ENCODE measurements at places on chromosomes 4 and X.

GRCh38 chr4:102586002-102586643, 85.0 kb downstream of the NFKB1 start:
- DNase-seq: no peak

DNA sequence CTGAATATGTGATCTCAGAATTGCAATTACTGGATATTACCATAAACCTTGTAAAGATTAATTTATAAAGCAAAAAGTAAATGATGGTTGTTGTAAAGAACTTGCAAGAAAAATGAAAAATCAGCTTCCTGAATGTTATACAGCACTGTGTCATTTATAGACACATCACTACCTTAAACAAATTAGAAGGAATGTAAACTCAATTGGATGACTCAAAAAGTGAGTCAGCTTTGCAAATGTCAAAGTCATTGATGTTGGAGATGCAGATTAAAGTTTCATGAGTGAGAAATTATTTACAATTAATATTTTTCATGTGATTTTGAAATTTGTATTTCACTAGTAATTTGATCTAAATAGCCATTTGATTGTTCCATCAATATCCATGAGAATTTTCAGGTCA, 193.2 kb downstream of the RAPGEF2 start:
- no peak for DNase-seq

- no peak for DNase-seq
These were observed 113.6 kb upstream of the CBLL2 start for GRCh38 chrX:22159071-22159470.

- no peak for DNase-seq
These were observed 138.1 kb downstream of the MID1 start for GRCh38 chrX:10482261-10482660.

- DNase-seq: no peak
These were observed 195.4 kb upstream of the PGRMC2 start for GRCh38 chr4:128483041-128483440.

DNA sequence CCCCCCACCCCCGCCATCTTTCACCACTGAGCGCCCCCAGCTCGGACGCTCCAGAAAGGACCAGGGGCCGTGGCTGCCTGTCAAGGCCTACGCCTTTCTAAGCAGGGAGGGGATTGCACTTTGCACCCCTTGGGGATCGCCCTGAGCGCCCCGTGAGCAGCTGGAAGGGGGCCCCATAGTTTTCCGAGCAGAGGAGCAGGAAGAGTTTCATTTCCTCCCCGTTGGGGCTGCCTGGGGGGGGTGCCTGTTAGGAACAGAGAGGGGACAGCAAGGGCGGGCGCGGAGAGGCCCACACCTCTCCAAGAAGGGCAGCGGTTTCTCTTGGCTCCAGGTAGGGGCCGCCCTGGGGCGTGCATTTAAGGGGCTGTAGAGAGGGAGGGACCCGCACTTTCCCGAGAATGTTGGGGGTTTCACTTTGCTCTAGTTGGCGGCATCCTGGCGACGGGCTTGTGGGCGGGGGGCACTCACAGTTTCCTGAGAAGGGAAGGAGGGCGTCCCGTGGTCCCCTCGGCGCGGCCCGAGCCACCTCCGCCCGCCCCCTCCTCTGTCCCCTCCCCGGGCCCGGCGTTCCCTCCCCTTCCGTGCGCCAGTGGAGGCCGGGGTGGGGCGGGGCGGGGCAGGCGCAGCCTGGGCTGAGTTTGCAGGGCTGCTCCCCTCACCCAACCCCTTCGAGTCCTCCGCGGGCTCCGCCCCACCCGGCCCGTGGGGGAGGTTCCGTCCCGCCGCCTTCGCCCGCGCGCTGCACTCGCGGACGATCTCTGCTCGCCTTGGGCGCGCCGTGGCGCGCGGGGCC, 82.3 kb upstream of the CD99 start:
- DNase-seq: peak; percentile 87

DNA sequence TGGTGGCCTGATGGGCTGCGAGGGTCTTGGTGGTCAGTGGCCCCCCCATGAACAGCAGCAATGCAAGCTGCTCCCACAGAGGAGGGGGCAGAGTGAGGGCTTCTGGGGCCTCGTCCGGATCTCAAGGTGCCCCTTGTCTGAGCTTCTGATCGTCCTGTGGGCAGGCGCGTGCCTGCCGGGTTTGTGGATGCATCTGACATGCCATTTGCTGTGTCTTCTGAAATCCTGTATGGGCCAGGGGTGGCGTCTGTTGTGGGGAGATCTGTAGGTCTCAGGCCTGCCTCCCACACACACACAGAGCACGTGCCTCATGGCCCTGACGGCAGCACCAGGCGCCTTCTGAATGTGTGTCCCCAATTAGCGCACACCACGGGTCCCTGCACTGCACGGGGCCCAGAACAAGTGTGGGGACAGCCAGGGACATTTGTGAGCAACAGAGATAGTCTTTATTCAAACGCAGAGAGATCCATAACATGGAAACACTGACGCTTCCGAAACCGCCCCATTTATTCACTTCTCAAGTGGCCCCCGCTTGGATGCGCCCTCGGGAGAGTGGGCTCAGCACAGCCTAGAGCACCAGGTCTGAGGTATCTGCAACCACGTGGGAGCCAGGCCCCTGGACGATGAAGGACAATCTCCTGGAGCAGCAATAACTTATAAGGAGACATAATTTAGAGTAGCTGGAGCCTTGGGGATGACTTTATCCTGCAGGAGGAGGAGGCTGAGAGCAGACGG, 5.7 kb downstream of the SPON2 start:
- DNase-seq: no peak

- no peak for DNase-seq
These were observed 345.8 kb upstream of the PPARGC1A start for GRCh38 chr4:24235618-24236017.

DNA sequence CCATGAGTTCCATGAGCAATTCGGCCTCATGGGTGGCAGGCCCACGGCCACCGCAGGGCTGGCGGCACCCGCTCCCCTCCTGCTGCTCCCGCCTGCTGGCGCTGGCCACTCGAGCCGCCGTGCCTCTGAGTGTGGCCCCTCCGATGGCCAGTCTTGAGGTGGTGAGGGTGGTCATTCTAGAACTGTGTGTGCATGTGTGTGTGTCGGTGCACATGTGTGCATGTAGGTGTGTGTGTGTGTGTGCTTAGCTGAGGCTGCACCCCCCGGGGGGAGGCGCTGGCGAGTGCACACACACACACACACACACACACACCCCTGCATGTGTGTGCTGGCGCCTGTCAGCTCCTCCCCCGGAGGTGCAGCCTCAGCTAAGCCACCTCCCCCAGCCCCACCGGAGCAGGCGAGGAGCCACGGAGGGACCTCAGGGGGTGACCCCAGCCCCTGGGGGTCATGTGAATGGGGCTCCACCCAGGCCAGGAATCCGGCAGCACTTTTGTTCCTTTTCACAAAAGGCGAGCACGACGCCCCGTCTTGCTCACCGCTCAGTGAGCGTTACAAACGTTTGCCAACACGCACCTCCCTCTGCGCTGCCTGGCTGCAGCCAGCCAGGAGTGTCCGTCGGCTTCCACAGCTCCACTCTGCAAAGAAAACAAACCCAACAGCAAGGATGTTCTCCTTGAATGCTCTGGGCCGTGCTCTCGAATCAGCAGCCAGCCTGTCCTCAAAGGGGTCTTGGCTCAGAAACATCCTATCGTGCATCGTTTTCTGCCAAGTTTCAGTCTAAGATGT, 29.9 kb downstream of the FGFRL1 start:
- DNase-seq: no peak

DNA sequence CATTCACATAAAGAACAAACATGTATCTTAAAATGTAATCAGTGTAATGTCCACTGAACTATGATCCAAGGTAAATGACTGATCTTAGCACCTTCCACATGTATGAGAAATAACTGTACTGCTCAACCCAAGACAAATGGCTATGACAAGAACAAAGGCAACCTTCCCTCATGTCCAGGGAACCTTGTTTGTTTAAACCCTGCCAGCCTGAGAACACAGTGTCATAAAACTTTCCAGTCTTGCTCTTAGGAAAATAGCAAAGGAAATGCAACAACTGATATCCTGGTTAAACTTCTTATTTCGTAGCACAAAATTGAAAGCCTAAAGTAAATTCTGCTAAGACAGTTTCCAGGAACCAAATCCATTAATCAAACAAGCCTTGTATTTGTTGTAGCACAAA, 494.3 kb downstream of the IL15 start:
- no peak for DNase-seq

DNA sequence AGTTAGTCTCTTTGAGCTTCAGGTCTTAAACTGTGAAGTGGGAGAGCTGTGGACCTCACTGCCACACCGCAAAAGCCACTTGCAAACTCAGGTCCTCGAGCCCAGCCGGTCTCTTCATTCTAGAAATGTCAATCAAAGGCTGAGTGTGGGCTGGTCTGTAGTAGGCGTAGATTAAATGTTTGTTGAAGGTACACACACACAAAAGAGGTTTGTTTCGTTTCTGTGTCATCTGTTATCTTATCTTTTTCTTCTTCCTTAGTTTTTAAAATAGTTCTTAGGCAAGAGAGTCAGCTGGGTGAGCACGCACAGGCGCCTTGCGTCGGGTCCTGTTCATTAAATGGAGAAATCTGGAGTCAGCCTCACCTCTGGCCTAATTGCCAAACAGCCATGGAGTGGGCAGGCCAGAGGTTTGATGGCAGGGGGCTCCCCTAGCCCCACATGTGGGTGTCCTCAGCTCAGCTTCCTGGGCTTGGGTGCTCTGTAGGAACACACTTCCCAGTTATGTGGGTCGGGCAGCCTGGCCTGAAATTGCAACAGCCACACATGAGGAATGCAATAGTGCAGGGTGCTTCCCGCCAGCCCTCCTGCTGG, 836 bp upstream of the PSAPL1 start:
- DNase-seq: no peak

- DNase-seq: no peak
These were observed 5.4 kb downstream of the CPE start for GRCh38 chr4:165384186-165384585.

DNA sequence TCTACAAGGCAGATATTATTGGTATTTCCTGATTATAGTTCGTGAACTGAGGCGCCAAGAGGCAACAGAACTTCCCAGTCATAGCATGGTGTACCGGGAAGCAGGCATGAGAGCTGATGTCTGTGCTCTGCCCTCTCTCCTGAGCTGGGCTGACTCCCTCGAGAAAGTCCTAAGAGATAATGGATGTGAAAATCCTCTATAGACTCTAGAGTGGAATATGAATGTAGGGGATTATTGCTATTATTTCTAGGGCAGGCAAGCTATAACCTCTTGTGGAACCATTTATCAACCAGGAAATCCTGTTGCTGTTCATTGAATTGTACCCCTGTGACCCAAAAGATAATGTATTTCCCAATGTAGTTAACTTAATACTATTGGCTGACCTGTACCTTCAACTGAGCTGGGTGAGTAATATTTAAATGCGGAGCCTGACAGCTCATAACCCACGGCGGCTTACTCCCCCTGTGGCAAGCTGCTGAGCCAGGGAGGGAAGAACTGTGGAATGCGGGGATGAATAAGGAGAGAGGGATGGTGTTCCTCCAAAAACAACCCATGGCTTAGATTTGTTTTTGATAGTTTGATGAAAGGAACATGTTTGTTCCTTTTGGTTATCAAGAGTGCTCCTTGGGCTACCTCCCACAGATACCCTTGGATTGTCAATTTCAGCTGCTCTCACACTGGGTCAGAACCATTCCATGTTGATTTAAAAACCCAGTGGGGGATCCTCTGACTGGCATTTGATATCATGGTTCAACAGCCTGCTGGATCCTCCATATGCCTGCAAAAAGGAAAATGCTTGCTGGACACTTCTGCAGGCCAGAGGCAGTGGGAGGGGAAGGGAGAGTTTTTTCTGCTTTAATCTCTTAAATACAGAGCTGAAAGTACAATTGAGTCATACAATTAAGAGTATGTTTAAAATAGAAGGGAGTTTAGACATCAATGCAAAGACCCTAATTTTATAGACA, 339.0 kb upstream of the BOD1L1 start:
- no peak for DNase-seq

GRCh38 chrX:130051176-130051845, 59.0 kb downstream of the ELF4 start:
- no peak for DNase-seq

GRCh38 chr4:53508446-53508845, 82.8 kb downstream of the LNX1 start:
- DNase-seq: no peak

DNA sequence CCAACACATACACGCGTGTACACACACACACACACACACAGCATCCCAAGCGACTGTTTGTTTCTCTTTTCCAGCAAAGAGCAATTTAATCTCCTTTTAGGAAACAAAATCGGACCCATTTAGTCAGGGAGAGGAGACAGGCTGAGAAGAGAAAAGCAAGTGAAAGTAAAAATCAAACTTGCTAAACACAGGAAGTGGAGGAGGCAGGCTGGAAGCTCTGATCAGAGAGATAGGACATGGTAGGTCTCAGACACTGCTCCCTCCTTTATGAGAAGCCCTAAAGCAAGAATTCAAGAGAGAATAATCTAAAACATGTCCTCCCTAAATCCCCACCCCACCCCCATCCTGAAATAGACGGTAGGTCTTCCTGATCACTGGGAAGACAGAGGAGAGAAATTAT, 62.3 kb downstream of the GPC3 start:
- peak; percentile 21 for DNase-seq

- DNase-seq: no peak
These were observed 34.3 kb downstream of the SHROOM4 start for GRCh38 chrX:50779694-50780093.

- no peak for DNase-seq
These were observed 1477.0 kb downstream of the PCDH7 start for GRCh38 chr4:32196950-32197688.

DNA sequence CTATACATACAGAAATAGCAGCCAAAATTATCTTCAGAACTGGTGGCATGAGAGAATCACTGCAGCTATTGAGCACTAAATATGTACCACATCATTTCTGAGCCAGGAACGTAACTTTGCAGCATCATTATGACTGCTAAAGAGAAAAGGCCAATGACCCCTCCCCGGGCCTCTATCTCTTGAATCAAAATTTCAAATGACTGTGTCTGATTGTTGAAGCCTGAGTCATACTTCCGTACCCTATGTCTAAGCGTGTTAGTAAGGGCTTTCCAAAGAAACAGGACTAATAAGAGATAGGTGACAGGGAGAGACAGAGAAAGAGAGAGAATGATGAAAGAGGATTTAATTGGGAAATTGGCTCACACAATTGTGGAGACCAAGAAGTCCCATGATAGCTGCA, 445.5 kb upstream of the SPANXN1 start:
- DNase-seq: no peak

DNA sequence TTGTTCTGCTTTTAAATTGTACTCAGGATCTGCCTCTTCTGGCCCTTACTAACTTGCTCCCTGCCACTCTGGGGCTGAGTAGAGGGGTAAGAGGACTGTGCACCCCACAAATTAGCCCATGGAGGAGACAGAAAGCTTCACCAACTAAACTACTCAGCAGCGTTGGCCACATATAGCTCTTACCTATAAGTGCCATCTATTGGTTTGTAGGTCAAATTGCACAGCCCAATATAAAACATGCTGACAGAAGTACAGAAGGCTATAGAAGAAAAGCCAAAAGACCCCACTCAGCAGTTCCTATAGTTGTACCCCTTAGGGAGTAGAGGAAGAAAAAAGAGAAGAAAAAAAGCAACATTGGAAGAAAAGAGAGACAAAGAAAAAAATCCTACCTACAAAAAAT, 341.2 kb upstream of the FMR1 start:
- no peak for DNase-seq

Measured in CD4-positive, alpha-beta T cell treated with Interleukin-17A for 1 hour (primary cell).